GM12891 (cell line): ENCODE measurements at places on chromosomes 1 and 21.

DNA sequence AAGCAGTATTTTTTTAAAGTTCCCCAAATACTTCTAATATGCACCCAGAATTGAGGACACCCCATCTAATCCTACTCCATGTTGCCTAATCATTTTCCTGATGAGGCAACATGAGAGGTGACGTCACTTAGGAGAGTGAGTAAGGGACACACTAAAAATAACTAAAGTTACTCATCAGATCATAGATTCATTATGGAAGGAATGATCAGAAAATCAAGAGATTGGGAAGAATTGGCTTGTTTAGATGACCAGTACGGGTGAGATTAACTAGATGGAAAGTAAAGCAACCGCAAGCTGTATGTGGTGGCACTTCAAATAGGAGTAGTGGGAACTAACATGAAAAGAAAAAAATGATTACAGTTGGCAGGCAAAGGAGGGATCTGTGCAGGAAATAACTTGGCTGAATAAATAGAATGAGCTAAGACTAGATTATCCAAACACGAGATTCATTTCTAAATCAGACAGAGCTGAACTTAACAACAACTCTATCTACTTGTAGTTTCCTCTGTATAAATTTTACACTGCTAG, 61.4 kb upstream of the CXADR start:
- DNase-seq = no peak

- no peak for DNase-seq
These were observed 1.2 kb upstream of the C1orf198 start for GRCh38 chr1:230869500-230869899.

GRCh38 chr1:46134660-46135331, 2.4 kb upstream of the PIK3R3 start:
- no peak for DNase-seq

- no peak for DNase-seq
These were observed 66.8 kb upstream of the PRRC2C start for GRCh38 chr1:171418546-171418945.

DNA sequence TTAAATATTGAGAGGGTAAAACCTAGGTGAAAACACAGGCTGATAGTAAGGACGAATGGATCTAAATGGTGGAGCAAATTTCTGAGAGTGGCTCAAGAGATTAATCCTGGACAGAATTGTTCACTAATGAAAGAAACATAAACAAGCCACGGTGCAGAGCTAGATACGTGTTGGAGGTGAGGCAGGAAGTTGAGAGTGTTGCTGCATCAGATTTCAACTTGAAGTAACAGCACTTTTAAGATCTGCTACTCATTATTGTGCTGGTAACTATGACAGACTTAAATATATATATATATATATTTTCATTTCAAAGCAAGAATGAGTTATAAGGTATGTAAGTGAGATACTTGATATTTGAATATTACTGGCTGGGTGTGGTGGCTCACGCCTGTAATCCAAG, 64.9 kb downstream of the PTGS2 start:
- DNase-seq = no peak

GRCh38 chr1:46003315-46003714, 129.1 kb downstream of the PIK3R3 start:
- DNase-seq = no peak

DNA sequence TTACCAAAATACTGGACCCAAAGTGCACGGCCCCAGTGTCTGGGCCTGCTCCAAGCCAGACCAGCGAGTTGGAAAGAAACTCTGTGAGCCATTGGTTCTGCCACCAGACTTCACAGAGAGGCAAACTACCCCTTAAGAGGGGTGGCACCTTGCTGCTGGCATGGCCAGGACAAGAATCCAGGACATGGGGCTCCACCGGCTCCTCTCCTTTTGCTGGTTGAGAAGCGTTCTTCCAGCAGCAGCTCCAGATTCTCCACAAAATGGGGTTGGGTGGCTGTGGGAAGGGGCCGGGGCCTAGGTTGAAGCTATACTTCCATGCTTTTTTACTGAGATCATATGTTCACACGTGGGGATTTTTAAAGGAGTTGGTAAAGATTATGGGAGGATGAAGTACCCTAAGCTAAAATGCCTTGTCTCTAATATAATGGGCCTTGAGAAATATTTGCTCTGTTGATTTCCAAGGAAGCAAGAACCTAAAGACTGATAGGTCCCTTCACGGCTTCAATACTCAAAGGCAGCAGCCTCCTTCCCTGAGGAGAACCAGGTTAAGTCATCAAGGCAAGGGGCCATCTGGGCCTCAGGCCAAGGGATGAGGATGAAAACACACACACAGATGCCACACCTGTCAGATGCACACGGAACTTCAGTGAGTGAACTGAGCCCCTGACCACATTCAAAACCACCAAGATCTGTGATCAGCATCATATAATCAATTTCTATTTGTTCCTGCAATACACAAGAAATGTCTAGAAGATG, 3.1 kb downstream of the C1orf198 start:
- DNase-seq = no peak

GRCh38 chr1:207318072-207318619, 3.3 kb upstream of the CD55 start:
- DNase-seq = no peak
